ENCODE measurements at places on chromosomes 4 and X.

DNA sequence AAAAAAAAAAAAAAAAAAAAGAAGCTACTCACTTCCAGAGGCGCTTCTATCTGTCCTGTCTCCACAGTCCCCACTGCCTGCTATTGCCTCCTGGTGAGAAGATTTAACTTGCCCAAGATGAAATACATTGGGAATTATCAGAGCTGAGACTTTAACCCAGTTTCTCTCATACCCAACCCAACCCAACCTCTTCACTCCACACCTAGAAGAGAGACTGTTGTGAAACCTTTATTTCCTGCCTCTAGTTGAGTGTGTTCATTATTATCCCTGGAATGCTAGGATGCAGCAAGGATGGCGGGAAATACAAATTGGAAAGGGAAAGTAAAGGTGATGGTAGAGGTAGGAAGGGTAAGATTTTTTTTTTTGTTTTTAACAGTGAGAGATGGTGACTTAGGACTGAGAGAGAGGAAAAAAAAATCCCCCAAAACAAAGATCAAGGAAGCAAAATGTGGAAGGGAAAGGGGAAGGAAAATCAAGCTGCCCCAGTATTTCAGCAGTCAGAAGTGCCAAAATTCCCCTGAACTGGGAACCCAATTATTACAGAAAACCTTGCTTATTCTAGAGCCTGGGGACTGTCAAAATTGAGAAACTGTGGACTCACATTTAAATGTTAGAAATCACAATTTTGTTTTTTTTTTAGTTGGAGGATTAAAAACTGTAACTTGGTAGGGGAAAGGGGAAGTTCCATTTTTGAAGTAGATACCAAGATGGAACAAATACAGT, 253.0 kb downstream of the PTTG2 start:
- DNase-seq, result peak; percentile 13

GRCh38 chr4:151725087-151725486, 35.7 kb downstream of the GATB start:
- DNase-seq, result no peak

DNA sequence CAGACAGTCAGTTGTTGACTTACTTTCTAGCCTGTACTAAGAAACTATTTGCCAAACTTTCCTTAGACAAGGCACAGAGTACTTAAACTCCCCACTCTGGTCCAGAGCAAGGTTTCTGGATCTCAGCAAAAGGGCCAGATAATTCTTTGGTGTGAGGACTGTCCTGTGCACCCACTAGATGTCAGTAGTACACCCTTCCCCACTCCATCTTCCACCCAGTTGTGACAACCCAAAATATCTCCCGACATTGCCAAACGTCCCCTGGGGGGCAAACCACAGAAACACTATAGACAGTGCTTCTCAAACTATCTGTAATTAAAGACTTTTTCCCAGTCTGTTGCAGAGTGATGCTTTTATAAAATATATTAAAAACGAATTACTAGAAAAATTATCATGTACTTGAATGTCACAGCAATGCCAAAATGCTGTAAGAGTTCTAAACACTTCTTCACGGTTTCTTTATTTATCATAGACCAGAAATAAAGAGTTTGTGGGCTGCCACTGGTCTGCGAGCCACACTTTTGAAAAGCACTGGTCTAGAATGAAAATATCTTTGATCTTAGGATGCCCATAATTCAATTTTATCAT, 203.5 kb downstream of the PRDM5 start:
- peak; percentile 76 for DNase-seq

DNA sequence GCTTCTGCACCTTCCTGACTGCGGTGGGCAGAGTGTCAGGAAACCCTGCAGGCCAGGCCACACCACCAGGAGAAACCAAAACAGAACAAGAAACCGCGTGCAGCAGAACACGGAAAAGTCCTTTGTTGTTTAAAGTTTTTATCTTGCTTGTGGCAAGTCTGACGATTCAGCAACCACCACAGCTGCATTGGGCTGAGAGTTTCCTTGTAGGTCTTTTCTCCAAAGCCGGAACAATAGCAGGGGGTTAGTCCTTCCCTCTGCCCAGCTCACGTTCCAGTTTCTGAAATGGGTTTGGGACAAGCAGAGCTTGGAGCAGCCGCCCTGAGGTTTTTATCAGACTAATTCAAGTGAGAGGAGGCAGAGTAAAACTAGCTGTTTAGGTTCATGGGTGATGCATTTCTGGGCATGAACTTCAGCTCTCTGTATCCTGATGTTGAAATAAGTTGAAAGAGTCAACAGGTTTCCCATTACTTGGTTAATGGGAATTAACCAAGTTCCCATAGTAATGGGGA, 216.9 kb downstream of the PTTG2 start:
- peak; percentile 66 for DNase-seq

DNA sequence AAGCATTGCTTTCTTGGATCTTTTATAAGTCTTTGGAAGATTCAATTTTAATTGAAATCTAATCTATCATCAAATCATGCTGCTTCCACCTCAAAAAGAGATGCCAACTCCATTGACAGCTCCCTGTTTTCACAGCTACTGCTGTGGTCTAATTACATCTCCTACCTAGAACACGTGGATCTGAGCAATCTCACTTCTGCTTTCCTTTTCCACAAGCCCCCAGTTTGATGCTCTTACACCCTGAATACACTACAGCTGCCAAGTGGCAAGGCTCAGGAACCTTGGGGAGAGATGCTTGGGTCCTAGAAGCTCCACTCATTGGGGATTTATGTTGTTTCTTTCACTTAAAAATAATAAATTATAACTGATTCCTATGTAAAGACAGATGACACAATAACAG, 172.0 kb downstream of the CFAP299 start:
- DNase-seq, result peak; percentile 18

GRCh38 chr4:75547647-75548387, 8.0 kb upstream of the ODAPH start:
- no peak for DNase-seq

DNA sequence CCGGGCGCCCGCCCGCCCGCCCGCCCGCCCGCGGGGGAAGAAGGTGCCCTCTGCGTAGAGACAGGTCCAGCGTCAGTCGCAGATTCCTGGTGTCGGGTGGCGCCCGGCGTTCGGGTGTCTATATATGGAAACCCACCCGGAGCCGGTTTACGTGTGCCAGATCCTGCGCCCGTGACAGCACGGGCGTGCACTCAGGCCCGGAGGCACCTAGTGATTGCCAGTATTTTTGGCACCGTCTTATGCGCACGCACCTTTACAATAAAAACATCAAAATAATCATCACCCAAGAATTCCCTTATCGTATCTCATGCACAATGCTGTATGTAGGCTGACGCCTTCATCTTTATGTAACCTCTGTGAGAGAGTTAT, 519 bp downstream of the SLC25A4 start:
- peak; percentile 26 for DNase-seq

- no peak for DNase-seq
Observed at GRCh38 chr4:13329963-13330362, 154.2 kb downstream of the RAB28 start.

- no peak for DNase-seq
Observed at GRCh38 chr4:33270403-33270802, 2550.2 kb downstream of the PCDH7 start.

DNA sequence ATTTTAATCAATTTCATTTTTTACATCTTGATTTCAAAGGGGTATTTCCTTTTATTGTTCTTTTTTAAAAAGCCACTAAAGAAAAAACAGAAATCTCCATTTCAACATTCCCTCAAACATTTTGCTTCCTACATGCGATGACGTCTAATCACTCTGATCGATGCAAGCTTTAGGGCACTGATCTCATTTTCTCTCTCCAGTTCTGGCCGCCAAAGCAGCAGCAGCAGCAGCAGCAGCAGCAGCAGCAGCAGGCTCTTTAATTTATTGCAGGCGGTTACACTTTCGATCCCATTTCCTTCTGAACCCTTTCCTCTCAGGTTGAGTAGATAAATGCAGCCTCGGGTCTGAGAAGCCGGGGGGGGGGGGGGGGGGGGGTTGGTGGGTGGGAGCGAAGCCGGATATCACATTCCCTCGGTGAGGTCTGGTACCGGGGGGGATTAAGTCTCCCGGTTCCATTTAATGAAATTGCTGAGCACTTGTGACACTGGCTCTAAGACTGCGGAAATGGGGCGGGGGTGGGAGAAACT, 3.4 kb upstream of the PCDH7 start:
- DNase-seq, result peak; percentile 78

DNA sequence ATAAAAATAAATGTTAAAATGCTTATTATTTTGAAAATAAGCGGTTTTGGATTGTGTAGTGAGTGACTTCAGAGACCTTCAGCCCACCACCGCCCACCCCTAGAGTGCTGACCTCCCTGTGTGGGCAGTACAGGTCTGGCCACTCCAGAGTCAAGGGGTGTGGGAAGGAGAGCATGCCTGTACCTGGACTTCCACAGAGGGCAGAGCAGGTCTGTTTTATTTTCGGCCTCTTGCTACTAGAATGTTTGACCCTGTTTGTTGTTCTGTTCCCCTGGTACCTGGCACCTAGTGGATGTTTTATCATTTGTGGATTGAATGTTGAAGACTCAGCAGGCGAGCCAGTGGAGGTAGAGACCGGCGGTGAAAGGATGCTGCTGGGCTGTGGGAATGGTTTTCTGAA, 14.3 kb downstream of the PIGG start:
- DNase-seq, result no peak

DNA sequence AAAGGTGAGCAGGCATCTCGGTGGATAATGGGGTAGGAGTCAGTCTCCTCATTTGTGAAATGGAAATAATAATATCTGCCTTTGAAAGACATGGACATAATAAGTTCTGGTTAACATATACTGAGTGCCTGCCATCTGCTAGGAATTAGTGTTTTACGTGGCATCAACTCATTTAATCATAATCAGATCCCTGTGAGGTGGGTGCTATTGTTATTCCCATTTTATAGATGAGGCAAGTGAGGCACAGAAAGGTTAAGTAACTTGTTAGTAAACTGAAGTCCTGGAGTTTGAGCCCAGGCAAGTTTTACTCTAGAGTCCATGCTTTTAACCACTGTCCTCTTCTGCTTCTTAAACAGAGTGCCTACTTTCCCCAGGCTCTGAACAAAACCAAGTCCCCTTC, 7.5 kb downstream of the CCDC120 start:
- DNase-seq, result no peak

DNA sequence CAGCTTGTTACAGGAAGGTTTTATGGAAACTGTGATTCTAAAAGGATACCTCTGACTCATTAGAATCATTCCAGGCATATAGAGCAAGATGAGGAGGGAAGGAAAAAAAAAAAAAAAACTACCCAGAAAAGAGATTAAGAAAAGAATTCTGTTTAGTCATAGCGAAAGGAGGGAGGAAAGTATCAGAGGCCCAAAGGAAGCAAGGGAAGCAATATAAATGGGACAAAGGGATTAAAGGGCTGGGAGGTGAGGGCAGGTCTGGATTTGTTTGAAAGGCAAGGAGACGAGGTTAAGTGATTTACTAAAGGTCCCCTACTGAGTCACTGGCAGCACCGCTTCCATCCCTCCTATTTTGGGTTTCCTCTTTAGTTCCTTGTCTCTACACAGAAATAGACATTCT, 88.6 kb upstream of the IL1RAPL1 start:
- no peak for DNase-seq

GRCh38 chrX:103879339-103879738, 47.3 kb upstream of the RAB9B start:
- DNase-seq, result no peak

GRCh38 chr4:169583563-169583962, 28.8 kb downstream of the NEK1 start:
- no peak for DNase-seq

GRCh38 chr4:133156096-133156495, 7.0 kb downstream of the PCDH10 start:
- no peak for DNase-seq

DNA sequence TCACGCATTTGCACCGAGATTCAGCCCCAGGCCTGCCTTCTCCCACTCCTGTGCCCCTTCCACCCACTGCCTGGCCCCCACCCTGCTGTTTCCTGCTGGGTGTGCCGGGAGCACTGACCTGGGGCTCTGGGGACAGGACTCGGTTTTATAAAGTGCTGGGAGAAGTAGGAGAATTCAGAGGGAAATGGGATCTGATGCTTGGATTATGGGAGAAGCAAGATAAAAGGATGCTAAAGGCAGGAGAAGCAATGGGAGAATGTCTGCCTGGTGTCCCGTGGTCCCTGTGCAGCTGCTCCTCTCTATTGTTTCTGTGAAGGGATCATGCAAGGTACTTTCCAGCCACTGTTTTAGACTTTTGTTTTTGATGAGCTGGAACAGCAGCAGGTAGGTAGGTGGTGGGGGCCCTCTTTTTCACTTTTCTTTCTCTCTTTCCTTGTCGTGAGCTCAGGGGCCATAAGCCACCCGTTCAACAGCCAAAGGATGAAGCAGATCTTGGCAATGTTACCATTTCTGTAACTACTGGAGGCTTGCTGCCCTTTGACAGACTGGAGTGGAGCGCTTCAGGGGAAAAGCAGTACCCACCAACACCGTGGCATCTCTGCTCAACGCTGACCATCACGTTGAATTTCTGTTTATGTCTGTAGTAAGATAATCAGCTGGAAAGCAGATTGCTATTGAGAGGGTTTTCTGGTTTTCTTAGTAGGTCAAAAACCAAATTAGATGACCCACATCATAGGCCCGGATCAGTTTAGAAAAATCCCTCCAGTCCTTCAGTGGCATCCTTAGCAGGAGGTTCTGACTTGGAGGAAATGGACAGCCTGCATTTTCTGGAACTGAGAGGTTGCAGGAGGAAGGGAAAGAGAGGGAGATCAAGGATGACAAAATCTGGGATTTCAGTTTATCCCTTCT, 63.8 kb upstream of the ENPP6 start:
- no peak for DNase-seq

DNA sequence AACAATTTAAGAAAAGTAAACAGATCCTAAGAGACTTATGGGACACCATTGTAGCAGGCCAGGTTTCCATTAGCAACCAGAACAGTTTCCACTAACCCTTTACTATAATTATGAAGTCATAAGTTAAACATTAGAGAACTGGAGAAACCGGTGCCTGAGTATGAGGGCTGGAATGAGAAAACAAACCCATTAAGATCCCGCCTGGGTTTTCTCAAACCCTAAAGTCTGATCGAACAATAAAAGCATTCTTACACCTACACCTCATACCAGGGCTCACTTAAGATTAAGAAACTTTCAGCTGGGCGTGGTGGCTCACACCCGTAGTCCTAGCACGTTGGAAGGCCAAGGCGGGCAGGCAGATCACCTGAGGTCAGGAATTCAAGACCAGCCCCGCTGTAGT, 13.7 kb upstream of the DHX15 start:
- no peak for DNase-seq

GRCh38 chrX:155027509-155028066, 944 bp downstream of the FUNDC2 start:
- peak; percentile 4 for DNase-seq

- DNase-seq, result no peak
Observed at GRCh38 chr4:24160358-24160757, 270.5 kb upstream of the PPARGC1A start.

GRCh38 chr4:151692821-151693673, 67.8 kb downstream of the GATB start:
- no peak for DNase-seq

All from Kasumi-1 (cell line).